LHCN-M2 (cell line): ENCODE measurements at places on chromosomes 1 and 21. TPM values are rescaled to one million over a fixed set of nuclear protein-coding genes. Genes with fewer than 3 reads are reported as not detected.

DNA sequence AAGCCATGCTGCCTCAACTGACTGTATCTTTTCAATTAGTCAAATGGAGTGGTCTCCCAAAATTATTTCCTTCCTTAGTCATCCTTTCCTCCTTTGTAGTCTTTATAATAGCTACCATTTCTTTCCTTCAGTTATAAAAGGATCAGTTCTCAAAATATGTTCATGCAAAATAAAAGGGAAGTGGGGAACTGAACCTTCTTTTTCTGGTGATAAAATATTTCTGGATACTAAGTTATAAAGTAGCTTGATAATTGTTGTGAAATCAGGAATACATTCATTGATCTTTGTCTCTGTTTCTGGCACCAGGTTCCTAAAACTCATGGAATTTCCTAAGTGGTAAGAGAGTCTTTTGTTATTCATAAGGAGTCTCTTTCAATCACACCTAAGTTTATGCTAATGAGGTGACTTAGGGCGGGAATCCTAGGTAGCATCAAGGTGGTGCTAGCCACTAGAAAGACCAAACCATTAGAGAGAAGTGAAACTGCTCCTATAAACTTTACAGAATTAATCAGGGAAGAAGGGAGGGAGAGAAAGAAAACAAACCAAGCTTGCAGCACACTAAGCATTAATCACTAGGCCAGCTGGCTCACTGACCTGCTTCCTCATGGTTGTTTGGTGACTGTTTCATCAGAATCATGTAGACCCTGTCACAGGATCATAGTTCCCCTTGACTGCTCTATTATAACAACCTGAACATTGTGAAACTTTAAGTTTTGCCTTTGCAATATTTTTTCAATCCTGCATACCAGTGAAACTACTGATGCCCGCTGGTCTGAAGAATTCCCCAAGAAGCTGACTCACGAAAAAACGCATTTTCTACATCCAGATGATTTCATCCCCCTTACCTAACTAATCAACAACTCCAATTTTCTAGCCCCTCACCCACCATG lies 161.6 kb upstream of the PTBP2 start:
- peak; percentile 96 for DNase-seq

- DNase-seq = no peak
Measured at GRCh38 chr1:103087256-103087655, 21.1 kb downstream of the COL11A1 start.

DNA sequence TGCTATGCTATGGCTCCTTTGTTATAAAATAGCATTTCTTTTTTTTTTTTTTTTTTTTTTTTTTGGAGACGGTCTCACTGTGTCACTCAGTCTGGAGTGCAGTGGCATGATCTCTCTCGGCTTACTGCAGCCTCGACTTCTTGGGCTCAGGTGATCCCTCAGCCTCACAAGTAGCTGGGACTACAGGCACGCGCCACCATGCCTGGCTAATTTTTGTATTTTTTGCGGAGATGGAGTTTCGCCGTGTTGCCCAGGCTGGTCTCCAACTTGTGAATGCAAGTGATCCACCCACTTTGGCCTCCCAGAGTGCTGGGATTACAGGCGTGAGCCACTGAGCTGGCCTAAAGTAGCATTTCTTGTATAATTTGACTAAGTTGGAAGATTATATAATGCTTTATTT lies 10.8 kb downstream of the CAMTA1 start:
- no peak for DNase-seq

- no peak for DNase-seq
Measured at GRCh38 chr1:36802018-36802417, 232.3 kb downstream of the GRIK3 start.

DNA sequence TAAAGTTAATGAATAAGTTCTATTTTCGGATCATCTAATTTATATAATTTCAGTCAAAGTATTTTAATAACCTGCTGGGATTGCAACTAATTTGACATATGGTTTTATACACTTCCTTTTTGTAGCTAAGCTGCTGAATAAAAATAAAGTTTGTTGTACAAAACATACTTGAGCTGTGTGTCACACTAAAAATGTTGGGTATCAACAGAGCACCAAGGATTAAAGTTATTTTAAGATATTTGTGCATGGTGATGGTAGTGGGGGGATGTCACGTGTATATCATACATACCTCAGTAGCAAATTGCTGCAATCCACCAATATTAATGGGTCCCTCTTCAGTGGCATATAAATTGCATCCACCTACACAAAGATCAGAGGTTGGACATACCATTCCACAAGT lies 199.6 kb downstream of the DPYD start:
- peak; percentile 29 for DNase-seq

DNA sequence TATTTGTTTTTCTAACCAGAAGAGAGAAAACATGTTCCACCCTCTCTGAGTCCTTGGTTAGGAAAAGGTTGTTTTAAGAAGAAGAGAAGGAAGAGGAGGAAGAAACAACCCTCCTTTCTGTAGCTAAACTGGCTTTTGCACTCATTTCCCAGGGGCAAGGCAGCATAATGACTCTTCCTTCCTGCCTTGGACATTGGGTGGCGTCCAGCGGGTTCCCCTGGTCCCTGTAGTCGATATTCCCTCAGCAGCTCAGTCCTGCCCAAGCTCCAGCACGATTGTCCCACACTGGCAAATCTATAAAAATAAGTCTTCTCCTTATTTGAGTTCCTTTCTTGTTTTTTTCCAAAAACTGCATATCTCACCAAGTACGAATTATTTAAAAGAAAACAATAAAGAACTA lies 81.2 kb downstream of the TEX35 start:
- no peak for DNase-seq

DNA sequence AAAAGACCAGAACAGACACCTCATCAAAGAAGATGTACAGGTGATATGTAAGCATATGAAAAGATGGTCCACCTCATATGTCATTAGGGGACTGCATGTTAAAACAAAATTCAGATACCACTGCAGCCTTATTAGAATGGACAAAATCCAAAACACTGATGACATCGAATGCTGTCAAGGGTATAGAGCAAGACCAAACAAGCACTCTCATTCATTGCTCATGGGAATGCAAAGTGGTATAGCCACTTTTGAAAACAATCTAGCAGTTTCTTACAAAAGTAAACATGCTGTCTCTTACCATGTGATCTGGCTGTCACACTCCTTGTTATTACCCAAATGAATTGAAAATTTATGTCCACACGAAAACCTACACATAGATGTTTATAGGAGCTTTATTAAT lies 426.6 kb upstream of the ESRRG start:
- DNase-seq = no peak

FALEC gene
- total RNA-seq = not detected in 2 replicates

ATP1A4 gene
- total RNA-seq = not detected in 2 replicates

PNRC2 gene
- total RNA-seq = 71.4 and 88.2 TPM in 2 replicates
